Gastroesophageal sphincter (tissue), 4 donors: ENCODE measurements at places on chromosomes 2 and 18.
A peak's percentile ranks its signal among the peaks of the same experiment; 100 is the strongest.

DNA sequence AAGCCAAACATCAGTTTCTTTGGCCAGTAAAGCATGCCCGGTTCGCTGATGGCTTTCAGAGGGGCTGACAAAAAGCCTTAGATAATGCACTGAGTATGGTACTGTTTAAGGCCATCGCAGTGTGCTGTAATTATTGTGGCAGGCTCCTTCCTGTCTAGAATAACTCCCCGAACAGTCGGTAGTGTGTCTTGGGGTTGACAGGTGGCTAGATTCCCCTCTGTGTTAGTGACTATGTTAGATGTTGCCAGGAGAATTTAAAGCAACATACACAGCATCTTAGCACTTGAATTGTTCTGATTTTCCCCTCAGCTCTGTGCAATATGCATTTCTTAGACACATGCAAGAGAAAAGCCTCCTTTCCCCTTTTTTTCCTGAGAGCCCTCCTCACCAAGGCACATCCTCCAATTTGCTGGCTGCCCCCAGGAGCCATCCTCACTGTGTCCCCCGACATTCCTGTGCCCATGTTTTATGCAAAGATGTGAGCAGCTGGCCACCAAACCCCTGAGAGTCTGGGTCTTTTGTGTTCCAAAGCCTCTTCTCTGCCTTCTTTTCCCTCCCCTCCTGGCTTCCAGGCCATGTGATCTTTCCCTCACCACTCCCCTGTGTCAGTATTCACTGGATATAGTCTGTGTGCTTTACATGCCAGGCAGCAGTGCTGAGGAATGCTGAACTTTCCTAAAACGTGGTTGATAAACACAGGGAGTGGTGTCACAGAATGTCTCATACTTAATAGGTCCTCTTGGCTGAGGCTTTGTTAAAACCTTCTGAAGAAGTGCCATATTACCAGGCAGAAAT lies 331.5 kb downstream of the HRH4 start:
- no peak for ATAC-seq

GRCh38 chr18:13889671-13890070 lies 25.7 kb downstream of the MC2R start:
- no peak for ATAC-seq

DNA sequence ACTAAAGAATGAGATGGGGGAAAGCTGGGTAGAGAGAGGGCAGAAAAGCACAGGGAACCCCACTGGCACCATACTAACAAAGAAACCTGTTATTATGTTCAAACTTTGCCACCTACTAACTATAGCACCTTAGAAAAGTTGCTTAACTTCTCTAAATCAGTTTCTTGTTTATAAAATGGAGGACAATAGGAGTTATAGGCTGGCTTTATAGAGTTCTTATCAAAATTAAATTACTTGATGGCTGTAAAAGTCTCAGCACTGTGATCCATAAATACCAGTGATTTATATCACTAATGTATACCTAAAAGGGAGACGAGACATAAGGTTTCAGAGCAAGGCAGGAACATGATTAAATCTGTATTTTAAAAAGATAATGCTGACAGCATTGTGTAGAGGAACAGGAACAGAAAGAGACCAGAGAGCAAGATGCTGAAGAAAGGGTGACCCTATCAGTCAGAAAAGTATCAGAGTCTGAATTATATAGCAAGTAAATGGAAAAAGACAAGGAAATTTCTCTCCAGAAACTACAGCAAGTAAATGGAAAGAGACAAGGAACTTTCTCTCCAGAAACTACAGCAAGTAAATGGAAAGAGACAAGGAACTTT lies 29.1 kb downstream of the PRKD3 start:
- ATAC-seq: no peak

- ATAC-seq: peak; percentile 73
Observed at GRCh38 chr18:48541026-48541746, 2.4 kb downstream of the CTIF start.

DNA sequence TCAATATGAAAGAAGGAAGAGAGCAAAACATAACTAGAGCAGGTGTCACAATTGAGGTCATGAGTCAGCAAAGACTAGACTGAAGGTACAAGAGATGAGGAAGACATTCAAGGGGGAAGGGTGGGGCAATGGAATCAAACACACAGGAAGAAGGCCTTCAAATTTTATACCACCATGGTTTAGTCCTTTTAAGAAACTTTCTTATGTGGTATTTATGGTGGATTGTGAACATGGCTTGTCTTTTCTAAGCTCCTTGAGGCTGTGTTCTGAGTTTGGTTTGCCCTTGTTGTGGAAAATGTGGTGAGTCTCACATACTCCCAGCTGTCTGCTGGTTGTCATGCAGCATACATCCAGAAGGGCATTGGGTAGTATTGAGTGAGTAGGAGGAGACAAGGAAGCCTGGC lies 62.1 kb downstream of the NABP1 start:
- ATAC-seq: no peak

- ATAC-seq: no peak
Observed at GRCh38 chr2:142190805-142191204, 60.0 kb upstream of the LRP1B start.

- no peak for ATAC-seq
Observed at GRCh38 chr2:154240316-154240715, 368.6 kb downstream of the GALNT13 start.

DNA sequence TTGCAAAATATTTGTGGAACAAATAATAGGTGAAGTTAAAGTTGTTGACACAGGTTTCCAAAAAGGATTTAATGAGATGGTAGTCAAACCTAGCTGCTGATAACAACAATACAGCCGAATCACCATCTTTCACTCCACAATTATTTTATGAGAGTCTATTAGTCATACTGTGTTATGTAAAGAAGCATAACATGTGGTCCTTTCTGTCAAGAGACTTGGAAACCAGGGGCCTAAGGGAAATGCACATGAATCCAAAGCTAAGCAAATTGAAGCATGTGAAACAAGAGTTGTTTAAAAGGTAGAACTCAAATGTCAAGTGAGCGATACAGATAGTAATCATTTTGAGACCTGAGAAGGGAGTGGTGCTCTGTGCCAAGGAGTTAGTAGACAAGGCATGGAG lies 16.0 kb downstream of the CD28 start:
- no peak for ATAC-seq

DNA sequence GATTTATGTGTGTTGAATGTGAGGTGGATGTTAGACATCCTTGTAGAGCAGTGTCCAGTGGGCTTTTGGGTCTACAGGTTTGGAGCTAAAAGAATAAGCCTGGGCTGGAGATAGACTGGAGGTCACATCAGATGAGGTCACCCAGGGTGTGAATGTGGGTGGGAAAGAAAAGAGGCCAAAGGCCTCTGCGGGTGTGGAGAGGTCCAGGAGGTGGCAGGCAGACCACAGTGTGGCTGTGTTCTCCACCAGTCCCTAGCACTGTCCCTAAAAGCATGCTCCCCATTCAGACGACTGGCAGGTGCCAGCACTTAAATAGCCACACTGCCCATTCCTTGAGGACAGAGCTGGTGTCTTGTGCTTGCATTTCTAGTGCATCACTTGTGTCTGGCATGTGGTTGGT lies 4.1 kb downstream of the ATG4B start:
- ATAC-seq: no peak
